ENCODE measurements at places on chromosomes 4 and X.

DNA sequence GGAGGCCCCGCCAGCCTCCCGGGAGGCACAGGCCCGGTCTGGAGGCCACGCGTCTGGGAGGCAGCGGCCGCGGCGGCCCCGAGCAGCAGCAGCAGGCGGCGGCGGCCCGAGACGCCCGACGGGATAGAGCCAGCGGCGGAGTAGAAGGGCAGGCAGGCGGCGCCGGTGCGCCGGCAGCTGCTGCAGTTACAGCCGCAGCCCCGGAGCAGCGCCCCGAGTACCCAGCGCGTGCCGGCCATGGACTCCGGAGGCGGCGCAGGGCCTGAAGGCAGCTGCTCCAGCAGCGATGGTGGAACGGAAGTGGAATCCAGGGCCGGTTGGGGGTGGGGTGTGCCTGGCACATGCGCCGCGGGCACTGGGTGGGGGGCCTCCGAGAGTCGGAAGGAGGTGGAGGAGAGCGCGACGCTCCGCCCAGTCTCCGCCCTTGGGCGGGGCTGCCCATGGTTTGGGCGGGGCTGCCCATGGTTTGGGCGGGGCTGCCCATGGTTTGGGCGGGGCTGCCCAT, at the start of gene GRSF1:
Gene GRSF1, minus strand, starts transcription at position 302 of the 505 bp plus-strand sequence. Its CDS starts 63 bp downstream, at position 239.
- peak; percentile 70 for DNase-seq

GRCh38 chr4:79917246-79917645, 155.8 kb downstream of the ANTXR2 start:
- peak; percentile 78 for DNase-seq

- peak; percentile 77 for DNase-seq
Observed at GRCh38 chr4:3074846-3075651, 568 bp downstream of the HTT start.

- DNase-seq: no peak
Observed at GRCh38 chrX:28854637-28855036, 267.4 kb downstream of the IL1RAPL1 start.

- DNase-seq: no peak
Observed at GRCh38 chr4:157265281-157265680, 44.8 kb downstream of the GRIA2 start.

DNA sequence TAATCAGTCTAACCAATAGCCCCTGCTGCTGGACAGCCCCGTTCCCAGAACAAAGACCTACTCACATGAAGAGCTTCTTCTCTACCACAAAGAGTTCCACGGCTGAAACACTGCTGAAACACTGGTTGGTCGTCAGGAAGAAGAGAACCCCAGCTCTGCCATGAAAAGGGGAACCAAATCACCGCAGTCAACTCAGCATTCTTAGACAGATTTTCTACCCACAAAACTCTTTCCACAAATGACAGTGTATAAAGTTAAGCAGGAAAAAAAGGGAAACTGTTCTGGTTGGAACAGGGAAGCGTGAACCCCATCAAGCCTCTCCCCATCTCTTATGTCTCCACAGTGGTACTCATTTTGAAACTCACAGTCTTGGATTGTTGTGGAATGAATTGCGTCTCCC, 57.3 kb downstream of the ABCG2 start:
- peak; percentile 72 for DNase-seq

DNA sequence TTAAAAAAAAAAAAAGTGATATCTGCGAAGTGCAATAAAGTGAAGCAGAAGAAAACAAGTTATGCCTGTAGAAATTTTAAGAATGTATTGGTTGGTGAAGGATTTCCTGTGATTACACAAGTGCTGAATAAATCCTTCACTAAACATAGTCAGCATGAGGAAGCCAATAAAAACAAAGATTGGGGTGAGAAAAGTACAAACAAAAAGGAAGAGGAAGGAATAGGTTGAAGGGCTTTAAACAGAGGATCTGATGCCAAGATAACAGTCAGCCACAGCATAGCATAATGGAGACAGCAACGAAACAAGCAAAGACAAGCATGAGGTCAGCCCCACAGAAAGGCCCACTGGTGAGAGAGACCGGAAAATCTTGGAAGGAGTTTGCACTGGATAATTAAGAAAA, 372.2 kb downstream of the ADAM29 start:
- DNase-seq: no peak

DNA sequence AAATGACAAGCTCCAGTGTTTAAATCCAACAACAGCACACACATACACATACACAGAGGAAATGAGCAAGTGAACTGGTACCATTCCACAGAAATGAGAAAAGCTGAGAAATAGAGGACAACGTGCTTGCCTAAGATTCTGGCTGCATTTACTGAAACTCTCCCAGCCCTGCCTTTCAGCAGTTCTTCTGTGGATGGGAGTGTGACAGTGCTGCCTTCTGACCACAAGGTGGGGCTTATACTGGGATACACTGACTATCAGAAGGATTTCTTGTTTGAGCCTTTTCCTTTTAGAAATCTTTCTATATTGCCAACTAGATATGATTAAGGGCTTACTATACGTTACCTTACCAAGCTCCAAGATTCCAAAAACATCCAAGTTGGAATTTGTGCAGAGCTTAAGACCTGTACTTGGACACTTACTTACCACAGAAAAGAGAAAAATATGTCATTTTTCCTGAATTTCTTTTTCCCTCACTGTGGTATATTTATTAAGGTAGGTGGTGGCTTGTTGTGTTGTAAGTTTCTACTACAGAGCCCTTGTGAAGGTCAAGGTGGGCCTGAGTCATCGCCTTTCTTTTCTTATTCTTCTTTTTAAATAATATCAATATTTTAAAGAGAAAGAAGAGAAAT, 10.7 kb upstream of the CXCL8 start:
- DNase-seq: peak; percentile 94

- no peak for DNase-seq
Observed at GRCh38 chrX:21151051-21151450, 223.2 kb upstream of the CNKSR2 start.

- DNase-seq: no peak
Observed at GRCh38 chrX:129981752-129982299, 609 bp upstream of the BCORL1 start.

DNA sequence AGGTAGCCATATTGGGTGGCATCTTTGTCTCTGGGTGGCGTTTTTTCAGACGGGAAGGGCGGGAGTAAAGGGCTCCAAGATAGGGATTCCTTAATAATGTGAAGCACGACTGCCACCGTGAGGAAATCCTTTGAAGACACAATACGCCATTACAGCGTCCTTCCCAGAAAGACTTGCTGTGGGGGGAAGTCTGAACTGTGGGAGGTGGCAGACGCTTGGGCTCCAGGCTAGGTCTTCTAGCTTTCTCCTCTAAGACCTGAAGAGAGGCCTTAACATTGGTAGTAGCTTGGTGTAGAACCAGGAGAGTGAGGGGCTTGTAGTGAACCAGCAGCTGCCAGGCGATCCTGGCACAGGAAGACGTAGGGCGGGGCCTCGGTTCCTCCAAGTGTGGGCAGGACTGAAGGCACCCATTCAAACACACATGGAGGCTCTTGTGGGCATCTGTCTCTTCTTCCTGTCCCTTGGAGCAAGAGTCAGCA, 197.3 kb downstream of the OR13H1 start:
- no peak for DNase-seq

GRCh38 chr4:1309261-1310010, 19.7 kb downstream of the MAEA start:
- no peak for DNase-seq

- no peak for DNase-seq
Observed at GRCh38 chr4:185469580-185470154, 1.9 kb downstream of the CCDC110 start.

GRCh38 chrX:17370191-17370590, 4.8 kb upstream of the NHS start:
- no peak for DNase-seq

DNA sequence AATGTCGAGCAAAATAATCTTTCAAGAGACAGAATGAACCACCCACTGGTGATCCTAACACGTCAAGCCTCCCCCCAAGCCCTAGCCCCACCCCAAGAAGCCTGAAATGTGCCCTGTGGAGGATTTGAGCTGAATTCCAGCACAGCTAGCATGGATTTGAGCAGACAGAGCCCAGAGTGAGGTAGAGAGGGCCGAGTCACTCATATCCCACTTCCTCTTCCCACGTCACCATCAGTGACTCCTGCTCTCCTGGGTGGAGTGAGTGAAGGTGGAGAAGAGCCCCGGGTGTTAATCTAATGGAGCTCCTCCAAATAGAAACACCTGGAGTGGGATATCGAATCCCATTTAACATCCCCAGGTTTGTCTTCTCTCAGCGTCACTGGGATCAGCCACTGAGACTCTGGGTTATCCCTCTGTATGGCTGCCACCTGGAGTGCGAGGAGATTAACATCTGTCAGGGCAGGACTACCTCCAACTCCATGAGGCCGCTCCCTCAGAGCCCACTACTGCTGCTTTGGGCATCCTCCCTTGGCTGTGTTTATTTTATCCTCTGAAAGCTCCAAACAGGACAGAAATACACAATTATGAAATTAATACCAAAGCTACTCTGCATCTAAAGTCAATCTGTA, 136.6 kb downstream of the NWD2 start:
- no peak for DNase-seq

DNA sequence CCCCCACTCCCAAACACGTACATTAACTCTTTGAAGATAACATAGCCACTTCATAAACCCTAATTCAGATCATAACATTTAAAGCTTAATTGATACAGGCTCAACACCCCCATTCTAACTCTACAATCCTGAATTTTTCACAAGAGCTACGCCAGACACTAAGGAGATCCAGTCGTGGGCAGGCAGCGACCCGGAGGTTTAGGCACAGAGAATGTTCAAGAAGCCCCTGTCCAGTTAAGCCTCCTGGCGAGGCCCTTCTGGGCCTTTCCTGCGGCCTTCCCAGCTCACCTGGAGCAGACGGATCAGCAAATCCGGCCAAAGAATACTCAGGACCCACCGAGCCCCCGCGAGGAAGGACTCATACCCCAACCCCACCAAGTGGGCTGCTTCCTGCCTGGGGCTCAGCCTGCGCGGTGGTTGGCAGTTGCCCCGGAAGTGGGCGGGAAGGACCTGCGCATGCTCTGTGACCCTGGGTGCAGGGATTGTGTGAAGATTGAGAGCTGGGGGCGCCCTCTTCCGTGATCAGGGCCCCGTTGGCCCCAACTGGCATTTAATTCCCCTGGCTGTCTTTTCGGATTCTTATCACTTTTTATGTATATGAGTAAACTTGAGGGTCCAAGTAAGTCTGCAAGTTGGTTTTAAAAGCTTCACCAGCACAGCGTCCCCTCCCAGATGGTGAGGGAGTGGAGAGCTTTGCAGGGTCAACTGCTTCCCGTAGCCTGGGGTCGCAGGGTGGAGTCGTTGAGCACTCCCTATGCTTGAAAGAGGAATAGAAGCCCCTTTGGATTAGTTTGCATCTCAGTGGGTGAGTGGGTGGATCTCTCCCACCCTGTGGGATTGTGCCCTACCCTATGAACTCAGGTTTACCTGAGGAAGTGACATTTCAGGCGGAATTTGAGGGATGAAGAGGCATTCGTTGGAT, at the start of gene TRIM61:
Gene TRIM61, minus strand, starts transcription at position 415 of the 922 bp plus-strand sequence. CDS start 7,655 bp downstream, outside the sequence.
- DNase-seq: no peak

DNA sequence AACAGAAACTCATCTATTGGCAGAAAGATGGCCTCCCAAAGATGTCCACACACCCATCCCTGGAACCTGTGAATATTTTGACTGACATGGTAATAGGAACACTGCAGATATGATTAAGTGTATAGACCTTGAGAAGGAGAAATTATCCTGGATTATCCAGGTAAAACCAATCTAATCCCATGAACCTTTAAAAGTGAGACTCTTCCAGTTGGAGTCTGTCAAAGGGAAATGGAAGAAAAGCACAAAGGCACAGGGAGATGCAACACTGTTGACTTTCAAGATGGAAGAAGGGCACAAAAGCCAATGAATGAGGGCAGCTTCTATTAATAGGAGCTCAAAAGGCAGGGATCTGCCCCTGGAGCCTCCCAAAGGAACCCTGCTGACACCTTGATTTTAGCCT, 83.0 kb downstream of the AMELX start:
- no peak for DNase-seq

- DNase-seq: no peak
Observed at GRCh38 chr4:74309223-74309622, 953 bp downstream of the EPGN start.

DNA sequence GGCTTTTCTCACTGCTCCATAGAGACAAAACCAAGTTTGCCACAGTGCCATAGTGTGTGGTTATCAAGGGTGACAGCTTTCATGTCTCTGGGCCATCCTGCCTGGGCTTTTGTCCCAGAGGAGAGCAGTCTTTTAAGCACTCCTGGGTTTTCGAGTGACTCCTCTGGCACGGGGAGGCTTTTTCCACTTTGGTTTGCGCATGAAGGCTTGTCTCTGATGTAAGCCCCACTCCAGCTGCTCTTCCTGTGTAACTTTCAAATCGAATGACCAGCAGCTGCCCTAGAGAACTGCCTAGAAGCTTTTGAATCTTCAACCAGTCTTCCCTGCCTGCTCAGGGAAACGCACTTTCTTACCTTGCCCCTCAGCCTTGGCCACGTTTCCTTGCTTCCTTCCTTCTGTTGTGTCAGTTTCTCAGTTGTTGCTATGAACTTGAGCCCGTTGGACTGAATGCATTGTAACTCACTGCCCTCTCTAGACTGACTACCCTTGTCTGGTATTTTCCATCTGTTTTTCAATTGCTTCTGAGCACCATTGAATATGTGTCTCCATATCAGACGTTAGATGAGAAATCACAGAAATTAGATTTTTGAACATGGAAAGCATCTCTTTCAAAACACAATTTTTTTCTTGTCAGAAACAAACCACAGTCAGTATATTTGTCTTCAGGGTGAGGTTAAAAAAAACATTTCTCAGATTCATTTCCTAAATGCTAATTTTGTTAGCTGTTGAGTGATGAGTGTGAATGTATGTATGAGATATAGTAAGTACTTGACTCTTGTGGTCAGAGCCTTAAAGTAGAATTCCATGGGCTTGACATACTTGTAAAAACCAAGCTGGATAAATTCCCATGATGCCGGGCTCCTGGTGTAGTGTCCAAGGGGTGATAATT, 45.3 kb downstream of the SLC9A6 start:
- no peak for DNase-seq

DNA sequence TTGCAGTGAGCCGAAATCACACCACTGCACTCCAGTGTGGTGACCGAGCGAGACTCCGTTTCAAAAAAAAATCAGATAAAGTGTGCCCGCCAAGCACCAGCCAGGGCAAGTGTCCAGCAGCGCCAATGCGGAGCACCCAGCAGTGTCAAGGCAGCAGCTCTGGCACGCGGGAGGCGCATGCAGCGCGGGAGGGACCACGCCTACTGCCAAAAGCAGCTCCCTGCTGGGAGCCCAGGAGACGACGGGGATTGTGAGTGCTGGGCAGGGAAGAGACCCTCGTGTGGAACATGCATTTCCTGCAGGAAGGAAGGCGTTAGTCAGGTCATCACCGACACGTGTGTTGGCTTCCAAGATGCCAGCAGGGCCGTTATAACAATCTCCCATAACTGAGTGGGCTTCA, 10.4 kb downstream of the FAM53A start:
- no peak for DNase-seq

- DNase-seq: no peak
Observed at GRCh38 chrX:97215186-97215585, 331.5 kb downstream of the RPA4 start.

GRCh38 chr4:158710814-158711213, 12.4 kb downstream of the PPID start:
- DNase-seq: no peak

DNA sequence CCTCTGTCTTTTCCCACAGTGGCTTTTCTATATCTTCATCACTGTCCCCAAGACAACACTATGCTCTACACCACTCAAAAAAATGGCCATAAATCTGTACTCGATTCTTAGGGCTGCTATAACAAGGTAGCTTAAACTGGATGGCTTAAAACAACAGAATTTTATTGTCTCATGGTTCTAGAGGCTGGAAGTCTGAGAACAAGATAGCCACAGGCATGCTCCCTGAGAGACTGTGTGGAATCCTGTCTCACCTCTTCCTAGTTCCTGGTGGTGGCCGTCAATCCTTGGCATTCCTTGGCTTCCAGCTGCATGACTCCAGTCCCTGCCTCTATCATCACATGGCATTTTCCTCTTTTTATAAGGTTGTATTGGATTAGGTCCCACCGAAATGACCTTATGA, 70.7 kb upstream of the DCLK2 start:
- no peak for DNase-seq
